ENCODE measurements at places on chromosomes 5 and 9. TPM values are rescaled to one million over a fixed set of nuclear protein-coding genes. Genes with fewer than 3 reads are reported as not detected.

GRCh38 chr9:115944166-115944948 lies 209.2 kb upstream of the PAPPA start:
- DNase-seq: peak; percentile 85

GRCh38 chr9:133930682-133931485 lies 61.2 kb downstream of the VAV2 start:
- DNase-seq: no peak

DNA sequence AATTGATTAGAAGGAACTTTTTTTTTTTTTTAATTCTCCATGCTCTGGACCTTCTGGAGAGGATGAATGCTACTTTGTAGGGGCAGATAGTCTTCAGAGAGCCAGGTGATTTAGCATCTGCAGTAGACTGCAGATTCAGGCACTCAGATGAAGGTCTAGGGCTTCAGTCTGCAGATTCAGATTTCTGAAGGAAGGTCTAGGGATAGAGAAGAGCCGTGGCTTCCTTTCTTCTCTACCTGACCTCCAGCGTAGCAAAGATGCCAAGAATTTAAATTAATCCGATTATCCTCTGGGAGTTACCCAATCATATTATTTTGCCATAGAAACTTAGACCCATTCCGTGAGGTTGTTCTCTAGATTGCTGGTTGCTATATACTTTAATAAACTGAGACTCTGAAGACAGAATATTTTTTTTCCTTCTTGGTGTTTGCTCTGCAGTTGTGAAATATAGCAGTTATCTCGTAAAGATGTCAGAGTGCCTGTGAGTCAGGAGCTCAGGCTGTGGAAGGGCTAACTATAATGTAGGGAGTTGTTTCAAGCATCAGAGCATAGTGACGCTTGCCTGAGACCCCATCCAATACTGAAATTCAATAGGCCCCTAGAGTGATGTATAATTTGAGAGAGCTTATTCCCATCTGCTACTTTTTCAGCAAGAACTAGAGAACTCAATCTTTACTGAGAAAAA lies 132.7 kb upstream of the SLC12A2 start:
- peak; percentile 87 for DNase-seq

Gene ESM1
- 5.4 TPM for polyA plus RNA-seq

All from muscle of leg (tissue), 16 donors.